ENCODE measurements at places on chromosomes 1 and 21. TPM values are rescaled to one million over a fixed set of nuclear protein-coding genes. Genes with fewer than 3 reads are reported as not detected.
A peak's percentile ranks its signal among the peaks of the same experiment; 100 is the strongest.

The FCRL3 gene
- not detected for total RNA-seq

- no peaks in the 10 kb centered on the region for H3K36me3 ChIP-seq
- no peaks in the 10 kb centered on the region for H3K4me1 ChIP-seq
- H3K27ac ChIP-seq: no peak overlapping the region
- no peak for DNase-seq
- H3K4me3 ChIP-seq: no peak overlapping the region
- no peaks in the 10 kb centered on the region for H3K27me3 ChIP-seq
Observed at GRCh38 chr1:192767798-192768197, 41.0 kb upstream of the RGS2 start.

The PDZK1IP1 gene
- total RNA-seq: not detected

GRCh38 chr1:10915594-10915993 is 96.9 kb upstream of the TARDBP start:
- no peak for DNase-seq
- no peaks in the 10 kb centered on the region for H3K4me1 ChIP-seq
- no peaks in the 10 kb centered on the region for H3K36me3 ChIP-seq

The CD53 gene
- 18.7 TPM for total RNA-seq

The S100A8 gene
- total RNA-seq: 33.5 TPM

DNA sequence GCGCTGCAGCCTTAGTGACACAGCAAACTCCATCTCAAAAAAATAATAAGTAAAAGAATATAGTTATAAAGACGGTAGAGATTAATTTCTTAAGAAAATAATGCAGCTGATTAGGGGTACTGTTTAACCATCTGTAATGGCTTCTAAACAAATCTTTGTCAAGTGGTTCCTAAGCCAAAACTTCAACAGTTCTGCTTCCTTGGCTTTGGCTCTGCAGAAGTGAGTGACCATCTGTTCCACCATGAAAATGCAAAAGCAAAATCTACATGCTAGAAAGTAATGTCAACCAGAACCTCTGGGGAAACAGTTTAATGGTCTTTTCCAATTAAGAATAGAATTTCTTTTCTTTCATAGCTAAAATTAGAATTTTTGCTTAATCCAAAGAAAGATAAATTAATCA is 8.3 kb upstream of the SH2D5 start:
- DNase-seq: no peak
- H3K27me3 ChIP-seq: no peaks in the 10 kb centered on the region
- no peaks in the 10 kb centered on the region for H3K4me1 ChIP-seq
- no peak overlapping the region for H3K4me3 ChIP-seq
- peaks cover 51% of the 10 kb centered on the region for H3K36me3 ChIP-seq

The AMY1C gene
- not detected for total RNA-seq

The ADPRS gene
- 69.3 TPM for total RNA-seq

GRCh38 chr1:36366091-36366661 is 19.5 kb downstream of the STK40 start:
- no peak for DNase-seq
- H3K4me3 ChIP-seq: no peak overlapping the region
- H3K27me3 ChIP-seq: no peaks in the 10 kb centered on the region
- no peak overlapping the region for H3K27ac ChIP-seq
- H3K36me3 ChIP-seq: peaks cover 12% of the 10 kb centered on the region
- no peaks in the 10 kb centered on the region for H3K4me1 ChIP-seq

The PRDM16 gene
- 84.2 TPM for total RNA-seq

The INTS7 gene
- total RNA-seq: 10.5 TPM

DNA sequence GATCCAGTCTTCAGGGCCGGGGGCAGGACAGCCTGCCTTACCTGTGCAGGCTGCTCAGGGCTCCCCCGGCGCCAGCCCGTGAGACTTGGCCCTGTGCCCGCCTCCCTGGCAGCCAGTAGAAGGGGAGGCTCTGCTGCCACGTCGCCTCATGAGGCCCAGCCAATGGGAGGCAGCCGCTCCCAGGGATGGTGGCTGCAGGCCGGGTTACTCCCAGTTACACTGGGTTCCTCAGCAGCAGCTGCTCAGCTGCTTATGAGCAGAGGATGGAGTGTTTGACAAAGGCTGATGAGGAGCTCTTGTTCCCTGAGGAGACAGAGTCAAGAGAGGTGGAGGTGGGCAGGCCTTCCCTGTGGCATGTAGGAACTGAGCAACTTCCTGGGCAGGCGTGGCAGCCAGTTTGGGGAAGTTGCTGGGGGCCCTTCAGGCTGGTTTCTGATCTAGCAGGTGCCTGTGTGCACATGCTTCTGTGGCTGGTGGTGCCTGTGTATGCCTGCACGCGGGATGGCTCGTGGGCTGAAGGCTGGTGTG is 5.5 kb downstream of the MFSD2A start:
- no peak for DNase-seq
- H3K4me3 ChIP-seq: no peak overlapping the region
- H3K27ac ChIP-seq: no peak overlapping the region
- H3K4me1 ChIP-seq: no peaks in the 10 kb centered on the region

The RIIAD1 gene
- not detected for total RNA-seq

- H3K27ac ChIP-seq: no peak overlapping the region
- H3K4me1 ChIP-seq: no peaks in the 10 kb centered on the region
- H3K4me3 ChIP-seq: no peak overlapping the region
- H3K27me3 ChIP-seq: no peaks in the 10 kb centered on the region
- no peaks in the 10 kb centered on the region for H3K36me3 ChIP-seq
- no peak for DNase-seq
Observed at GRCh38 chr1:176794897-176795508, 332.0 kb downstream of the PAPPA2 start.

The ERICH3 gene
- total RNA-seq: not detected

DNA sequence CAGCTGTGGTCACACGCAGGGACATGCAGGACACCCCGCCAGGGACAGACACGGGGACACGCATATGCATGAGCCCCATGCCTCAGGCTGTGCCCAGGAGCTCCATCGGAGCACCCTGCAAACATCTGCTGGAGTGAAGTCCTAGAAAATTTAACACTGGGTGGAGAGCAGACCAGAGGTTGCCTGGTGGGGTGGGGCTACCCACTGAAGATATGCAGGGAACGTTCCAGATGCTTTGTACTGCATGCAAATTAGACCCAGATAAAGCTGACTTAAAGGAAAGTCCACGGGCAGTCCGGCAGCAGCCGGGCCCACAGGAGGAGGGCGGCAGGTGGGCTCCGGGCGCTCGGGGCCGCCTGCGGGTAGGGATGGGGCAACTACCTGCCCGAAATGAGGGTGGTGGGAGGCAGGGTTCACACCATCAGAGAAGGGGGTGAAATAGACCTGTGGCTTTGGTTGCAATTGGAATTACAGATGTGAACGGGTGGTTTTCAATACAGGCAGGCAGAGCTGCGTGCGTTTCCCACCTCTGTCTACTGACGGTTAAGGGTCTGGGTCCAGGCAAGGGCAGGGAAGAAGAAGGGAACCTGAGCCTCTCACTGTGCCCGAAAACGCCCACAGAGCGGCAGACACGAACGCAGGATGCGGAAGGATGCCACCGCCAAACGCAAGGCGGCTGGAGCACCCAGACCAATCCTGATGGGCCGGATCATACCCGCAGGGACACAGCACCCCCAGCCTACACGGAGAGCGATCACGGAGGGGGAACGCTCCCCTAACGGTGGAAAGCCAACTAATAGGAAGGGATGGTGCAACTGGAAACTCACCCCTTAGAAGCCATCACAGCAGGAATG is 21.0 kb downstream of the CFAP74 start:
- no peak overlapping the region for H3K4me3 ChIP-seq
- no peaks in the 10 kb centered on the region for H3K36me3 ChIP-seq
- H3K4me1 ChIP-seq: no peaks in the 10 kb centered on the region
- no peak overlapping the region for H3K27ac ChIP-seq

The TFAP2E gene
- total RNA-seq: 10.2 TPM

GRCh38 chr1:2130156-2130555 is 64.4 kb downstream of the FAAP20 start:
- no peaks in the 10 kb centered on the region for H3K36me3 ChIP-seq
- no peaks in the 10 kb centered on the region for H3K27me3 ChIP-seq
- no peak for DNase-seq
- no peak overlapping the region for H3K27ac ChIP-seq

GRCh38 chr1:202862679-202863560 is 26.0 kb downstream of the RABIF start:
- no peaks in the 10 kb centered on the region for H3K27me3 ChIP-seq
- no peak overlapping the region for H3K27ac ChIP-seq
- no peak overlapping the region for H3K4me3 ChIP-seq
- DNase-seq: no peak
- no peaks in the 10 kb centered on the region for H3K36me3 ChIP-seq
- H3K4me1 ChIP-seq: peaks cover 5% of the 10 kb centered on the region

The TAS1R2 gene
- total RNA-seq: not detected

The SOX13 gene
- total RNA-seq: 70.1 TPM

DNA sequence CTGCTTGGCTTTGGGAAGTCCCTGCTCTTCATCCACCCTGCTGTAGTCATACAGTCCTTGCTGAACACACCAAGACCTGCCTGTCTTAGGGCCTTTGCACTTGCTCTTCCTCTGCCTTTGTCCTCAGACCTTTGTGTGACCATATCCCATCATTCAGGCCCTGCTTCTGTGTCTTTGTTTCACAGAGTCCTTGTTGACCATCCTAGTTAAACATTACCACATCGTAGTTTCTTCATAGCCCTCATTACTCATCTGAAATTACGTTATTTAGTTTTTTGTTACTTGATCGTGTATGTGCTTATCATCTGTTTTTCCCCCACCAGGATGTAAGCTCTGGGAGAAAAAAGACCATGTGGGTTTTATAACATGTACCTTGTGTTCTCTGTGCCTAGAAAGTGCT is 18.3 kb upstream of the SPRR5 start:
- H3K4me3 ChIP-seq: no peak overlapping the region
- H3K27me3 ChIP-seq: no peaks in the 10 kb centered on the region
- H3K27ac ChIP-seq: no peak overlapping the region
- H3K36me3 ChIP-seq: no peaks in the 10 kb centered on the region
- DNase-seq: no peak
- no peaks in the 10 kb centered on the region for H3K4me1 ChIP-seq

- no peaks in the 10 kb centered on the region for H3K4me1 ChIP-seq
- no peaks in the 10 kb centered on the region for H3K36me3 ChIP-seq
- no peak overlapping the region for H3K27ac ChIP-seq
- H3K27me3 ChIP-seq: no peaks in the 10 kb centered on the region
- no peak for DNase-seq
Observed at GRCh38 chr1:78153092-78153736, 107.4 kb downstream of the GIPC2 start.

The MYOM3 gene
- total RNA-seq: 1.2 TPM

The USH2A gene
- total RNA-seq: not detected

DNA sequence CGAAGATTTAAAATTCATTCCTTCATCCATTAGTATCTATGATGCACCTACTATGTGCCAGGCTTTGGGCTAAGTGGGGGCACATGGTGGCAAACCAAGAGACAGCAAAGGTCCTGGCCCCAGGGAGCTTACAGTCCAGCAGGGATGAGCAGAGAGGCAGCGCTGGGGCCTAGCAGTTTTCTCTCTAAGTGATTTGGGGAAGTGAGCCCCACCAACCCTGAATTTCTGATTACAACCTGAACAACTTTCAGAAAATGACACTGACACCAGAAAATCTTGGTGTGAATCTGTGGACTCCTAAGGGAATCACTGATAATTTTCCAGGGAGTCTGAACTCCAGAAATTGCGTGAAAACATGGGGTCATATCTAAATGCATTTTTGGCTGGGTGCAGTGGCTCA is 111.5 kb downstream of the CAPN8 start:
- no peaks in the 10 kb centered on the region for H3K27me3 ChIP-seq
- no peaks in the 10 kb centered on the region for H3K4me1 ChIP-seq
- H3K4me3 ChIP-seq: no peak overlapping the region
- H3K27ac ChIP-seq: no peak overlapping the region

The TTC24 gene
- total RNA-seq: not detected

The SLC6A17 gene
- 0.11 TPM for total RNA-seq

DNA sequence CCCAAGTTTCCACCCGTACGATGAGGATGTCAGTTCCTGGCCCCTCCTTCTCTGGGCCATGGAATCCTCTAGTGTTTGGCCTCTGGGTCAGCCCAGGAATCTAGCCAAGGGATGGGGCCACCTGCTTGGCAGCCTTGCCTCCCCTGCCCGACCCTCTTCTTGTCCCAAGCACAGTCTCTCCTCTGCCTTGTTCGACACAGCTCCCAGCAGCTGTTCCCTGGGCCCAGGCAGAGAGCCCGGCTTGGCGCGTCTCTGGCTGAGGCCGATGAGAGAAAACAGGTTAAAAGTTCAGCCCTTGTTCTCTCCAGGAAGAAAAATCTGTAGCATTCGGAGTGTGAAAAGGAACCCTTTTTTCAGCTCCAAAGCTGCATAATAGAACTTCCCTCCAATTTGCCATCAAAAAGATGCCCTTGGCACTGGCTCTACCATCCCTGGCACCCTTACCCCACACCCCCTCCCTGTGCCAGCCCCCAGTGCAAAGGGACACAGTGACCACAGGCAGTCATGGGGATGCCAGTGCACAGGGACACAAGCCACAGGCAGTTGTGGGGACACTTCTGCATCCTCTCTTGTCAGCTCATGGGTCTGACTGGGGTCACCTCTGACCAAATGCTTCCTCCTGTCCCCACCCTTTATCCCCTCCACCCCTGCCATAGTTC is 68.4 kb downstream of the EPHB2 start:
- DNase-seq: no peak
- peak overlapping the region; percentile 3 for H3K27ac ChIP-seq
- no peak overlapping the region for H3K4me3 ChIP-seq
- peaks cover 5% of the 10 kb centered on the region for H3K4me1 ChIP-seq

DNA sequence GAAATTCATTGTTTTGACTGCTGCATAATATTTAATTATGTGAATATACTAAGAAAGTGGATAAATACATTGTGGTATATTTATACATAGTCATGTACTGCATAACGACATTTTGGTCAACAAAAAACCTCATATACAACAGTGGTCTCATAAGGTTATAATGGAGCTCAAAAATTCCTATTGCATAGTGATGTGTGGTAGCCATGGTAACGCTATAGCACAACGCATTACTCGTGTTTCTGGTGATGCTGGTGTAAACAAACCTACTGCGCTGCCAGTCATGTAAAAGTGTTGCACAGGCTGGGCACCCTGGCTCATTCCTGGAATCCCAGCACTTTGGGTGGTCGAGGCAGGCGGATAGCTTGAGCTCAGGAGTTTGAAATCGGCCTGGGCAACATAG is 52.6 kb upstream of the NHLH2 start:
- H3K4me3 ChIP-seq: no peak overlapping the region
- H3K36me3 ChIP-seq: no peaks in the 10 kb centered on the region
- H3K27me3 ChIP-seq: no peaks in the 10 kb centered on the region
- DNase-seq: no peak
- no peaks in the 10 kb centered on the region for H3K4me1 ChIP-seq

Measured in ascending aorta (tissue), 2 donors.